ENCODE measurements at places on chromosomes 6 and 20. TPM values are rescaled to one million over a fixed set of nuclear protein-coding genes. Genes with fewer than 3 reads are reported as not detected.

MDN1 gene
- total RNA-seq, result 31.6 TPM

CST7 gene
- 0.95 TPM for total RNA-seq

MYBL2 gene
- 6.0 TPM for total RNA-seq

GRCh38 chr6:2000962-2001361 lies 244.4 kb downstream of the GMDS start:
- DNase-seq, result no peak

DNA sequence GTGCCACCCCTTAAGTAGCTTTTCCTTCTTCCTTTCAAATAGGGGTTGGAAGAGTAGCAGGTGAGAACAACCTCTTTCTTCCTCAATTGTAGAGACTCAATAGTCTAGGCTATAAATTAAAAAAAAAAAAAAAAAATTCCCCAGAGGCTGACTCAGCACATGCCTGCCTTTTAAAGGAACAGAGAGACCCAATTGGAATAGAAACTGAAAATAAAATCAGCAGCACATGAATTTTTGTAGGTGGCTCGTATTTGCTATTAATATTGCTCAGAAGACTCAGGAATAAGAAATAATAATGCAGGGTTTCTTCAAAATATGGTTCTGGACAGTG lies 19.3 kb downstream of the TOP1 start:
- no peak for DNase-seq

DNA sequence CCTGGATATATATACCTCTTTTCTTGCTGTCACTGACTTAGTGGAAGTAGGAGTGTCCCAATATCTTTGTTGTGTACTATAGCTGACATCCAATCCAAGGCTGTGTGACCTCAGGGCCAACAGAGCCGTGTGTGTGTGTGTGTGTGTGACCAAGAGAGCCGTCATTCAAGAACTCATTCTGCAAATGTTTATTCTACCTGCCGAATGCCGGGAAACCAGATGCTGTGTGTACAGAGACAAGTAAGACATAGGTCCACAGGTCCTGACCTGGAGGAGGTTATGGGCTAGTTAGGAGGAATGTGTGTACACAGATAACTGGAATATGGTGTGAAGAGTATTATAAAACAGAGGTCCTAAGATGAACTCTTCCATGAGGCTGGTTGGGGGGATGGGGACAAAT lies 190.0 kb downstream of the DHX35 start:
- no peak for DNase-seq

GRCh38 chr6:88855541-88856147 lies 107.8 kb downstream of the RNGTT start:
- DNase-seq, result no peak

DNA sequence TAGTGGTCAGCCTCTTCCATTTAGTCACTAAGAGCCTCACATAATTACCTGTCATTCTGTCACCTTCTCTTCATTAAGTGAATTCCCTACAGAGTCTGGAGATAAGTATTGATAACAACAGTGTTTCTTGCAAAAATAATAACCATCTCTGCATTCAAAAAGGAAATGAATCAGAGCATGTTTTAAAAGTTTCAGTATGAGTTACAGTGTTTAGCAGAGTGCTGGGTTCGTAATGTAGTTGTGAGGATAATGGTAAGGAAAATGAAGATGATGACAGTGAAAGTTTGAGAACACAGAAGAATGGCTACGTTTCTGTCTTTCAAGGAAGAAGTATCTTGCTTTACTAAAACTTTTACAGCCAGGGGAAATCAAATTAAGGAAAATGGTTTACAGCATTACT lies 31.3 kb downstream of the GPRC6A start:
- no peak for DNase-seq

DNA sequence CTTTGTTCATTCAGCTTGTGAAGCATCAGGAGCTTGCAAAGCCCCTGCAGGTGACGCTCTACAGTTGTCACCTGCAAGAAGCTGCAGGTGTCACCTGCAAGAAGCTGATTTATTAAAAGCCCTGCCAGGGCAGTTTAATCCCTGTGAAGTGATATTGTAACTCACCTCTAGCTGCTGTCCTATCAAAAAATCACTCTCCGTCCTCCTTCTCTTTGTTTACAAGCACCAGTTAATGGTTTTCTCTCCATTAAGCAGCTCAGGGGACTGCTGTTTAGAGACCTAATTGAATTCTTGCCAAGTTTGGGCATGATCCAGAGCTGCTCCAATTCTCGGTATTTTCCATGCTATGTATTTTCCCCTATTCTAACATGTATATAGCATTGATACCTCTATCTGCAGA lies 345.9 kb downstream of the ARHGAP18 start:
- no peak for DNase-seq

- DNase-seq, result no peak
Measured at GRCh38 chr6:137550535-137550934, 56.3 kb upstream of the OLIG3 start.

- DNase-seq, result no peak
Measured at GRCh38 chr6:18243302-18243893, 20.9 kb downstream of the DEK start.

- no peak for DNase-seq
Measured at GRCh38 chr6:78854546-78854945, 12.8 kb upstream of the IRAK1BP1 start.
